Naive thymus-derived CD4-positive, alpha-beta T cell (primary cell): ENCODE measurements at places on chromosomes 4 and X. TPM values are rescaled to one million over a fixed set of nuclear protein-coding genes. Genes with fewer than 3 reads are reported as not detected.

- H3K27me3 ChIP-seq: no peaks in the 10 kb centered on the region
- H3K4me1 ChIP-seq: no peaks in the 10 kb centered on the region
- DNase-seq: no peak
- H3K27ac ChIP-seq: no peak overlapping the region
- no peaks in the 10 kb centered on the region for H3K36me3 ChIP-seq
These were observed 1217.0 kb upstream of the PRKX start for GRCh38 chrX:4930426-4930825.

GRCh38 chr4:188783175-188783574 is 643.9 kb downstream of the TRIML1 start:
- no peaks in the 10 kb centered on the region for H3K36me3 ChIP-seq
- no peak for DNase-seq
- no peak overlapping the region for H3K27ac ChIP-seq
- H3K4me1 ChIP-seq: no peaks in the 10 kb centered on the region
- H3K27me3 ChIP-seq: no peaks in the 10 kb centered on the region

The RAB40A gene
- total RNA-seq: 0.27 TPM

DNA sequence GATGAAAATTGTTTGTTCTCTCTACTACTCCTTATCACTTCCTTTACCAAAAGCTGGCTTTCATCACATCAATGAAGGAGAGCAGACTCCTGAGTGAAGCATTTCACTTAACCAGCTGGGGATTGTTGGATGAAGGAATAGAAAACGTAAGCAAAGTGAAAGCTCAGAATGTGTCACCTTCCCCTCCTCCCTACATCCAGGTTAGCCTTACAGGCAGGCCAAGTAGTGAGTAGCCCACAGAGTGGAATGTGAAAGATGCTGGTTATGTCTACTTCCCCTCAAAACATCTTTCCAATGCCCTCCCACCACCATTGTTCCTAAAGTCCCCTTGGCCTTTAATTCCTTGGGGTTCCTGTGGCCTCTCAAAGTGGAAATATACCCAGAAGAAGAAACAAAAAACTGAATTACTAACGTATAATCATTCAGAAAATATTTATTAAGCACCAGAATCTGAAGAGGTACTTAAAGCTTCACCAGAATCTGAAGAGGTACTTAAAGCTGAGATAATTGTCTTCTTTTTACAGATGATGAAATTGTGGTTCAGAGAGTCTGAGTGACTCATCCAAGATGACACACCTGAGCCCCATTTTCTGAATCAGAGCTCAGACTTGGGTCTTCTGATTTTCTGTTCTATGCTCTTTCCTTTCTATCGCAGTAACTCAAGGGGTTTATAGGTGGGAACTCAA is 6.5 kb downstream of the P2RY4 start:
- no peaks in the 10 kb centered on the region for H3K4me1 ChIP-seq
- no peak for DNase-seq
- H3K4me3 ChIP-seq: no peak overlapping the region
- no peaks in the 10 kb centered on the region for H3K36me3 ChIP-seq

DNA sequence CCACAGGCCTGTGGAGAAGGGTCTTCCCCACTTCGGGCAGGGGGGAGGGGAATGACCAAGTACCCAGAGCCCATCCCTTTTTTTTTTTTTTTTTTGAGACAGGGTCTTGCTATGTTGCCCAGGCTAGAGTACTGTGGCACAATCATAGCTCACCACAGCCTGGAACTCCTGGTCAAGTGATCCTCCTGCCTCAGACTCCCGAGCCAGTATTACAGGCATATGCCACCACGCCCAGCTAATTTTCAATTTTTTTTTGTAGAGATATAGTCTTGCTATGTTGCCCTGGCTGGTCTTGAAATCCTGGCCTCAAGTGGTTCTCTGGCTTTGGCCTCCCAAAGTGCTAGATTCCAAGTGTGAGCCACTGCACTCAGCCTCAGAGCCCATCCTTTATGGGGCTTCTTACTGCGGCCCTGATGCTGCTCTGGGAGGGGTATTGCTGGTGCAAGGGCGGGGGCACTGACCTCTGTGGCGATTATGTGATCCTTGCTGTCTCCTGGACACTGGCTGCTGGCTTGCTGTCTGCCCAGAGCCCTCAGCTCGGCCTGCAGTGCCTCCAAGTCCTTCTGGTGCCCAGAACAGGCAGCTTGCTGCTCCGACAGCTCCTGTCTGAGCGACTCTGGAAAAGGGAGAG is 32.9 kb downstream of the MED28 start:
- H3K36me3 ChIP-seq: no peaks in the 10 kb centered on the region
- no peak overlapping the region for H3K27ac ChIP-seq
- no peak overlapping the region for H3K4me3 ChIP-seq
- DNase-seq: no peak
- peaks cover 19% of the 10 kb centered on the region for H3K4me1 ChIP-seq

The TMEM31 gene
- not detected in 2 replicates for total RNA-seq

- no peak overlapping the region for H3K4me3 ChIP-seq
- no peaks in the 10 kb centered on the region for H3K27me3 ChIP-seq
- no peak for DNase-seq
- no peak overlapping the region for H3K27ac ChIP-seq
These were observed 104.1 kb downstream of the IL1RAPL2 start for GRCh38 chrX:104670051-104670450.

GRCh38 chr4:119946359-119946758 is 120.3 kb downstream of the MAD2L1 start:
- H3K27me3 ChIP-seq: no peaks in the 10 kb centered on the region
- no peaks in the 10 kb centered on the region for H3K4me1 ChIP-seq
- no peak overlapping the region for H3K4me3 ChIP-seq

The ADH6 gene
- not detected in 2 replicates for total RNA-seq

DNA sequence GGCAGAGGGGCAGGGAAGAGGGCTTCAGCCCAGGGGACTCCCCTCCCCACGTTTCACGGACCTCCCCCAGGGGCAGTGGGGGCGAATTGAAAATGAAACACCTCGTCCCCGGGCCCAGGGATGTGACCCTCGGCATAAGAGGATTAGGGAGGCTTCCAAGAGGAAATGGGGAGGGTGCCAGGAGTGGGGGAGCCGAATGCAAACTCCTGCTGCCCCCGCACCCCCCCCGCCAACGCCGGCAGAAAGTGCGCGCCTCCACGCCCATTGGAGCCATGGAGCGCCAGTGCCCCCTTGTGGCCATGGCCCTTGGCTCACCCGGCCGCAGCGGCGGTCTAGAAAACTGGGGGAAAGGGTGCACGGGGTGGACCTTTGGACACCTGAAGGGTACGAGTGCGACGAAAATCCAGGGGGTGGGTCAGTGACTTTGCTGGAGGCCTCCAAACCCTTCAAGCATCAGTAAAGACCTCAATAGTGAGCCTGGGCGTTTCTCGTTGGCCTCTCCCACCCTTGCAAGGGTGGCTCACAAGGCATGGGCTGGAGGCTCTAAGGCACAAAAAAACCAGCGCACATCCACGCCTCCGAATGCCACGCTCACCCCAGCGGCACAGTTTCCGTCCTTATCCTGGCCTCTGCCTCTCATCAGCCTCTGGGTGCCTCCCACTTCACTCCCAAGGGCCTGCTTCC is 120.8 kb upstream of the PJA1 start:
- no peaks in the 10 kb centered on the region for H3K36me3 ChIP-seq
- no peak overlapping the region for H3K4me3 ChIP-seq
- no peak overlapping the region for H3K27ac ChIP-seq
- DNase-seq: peak; percentile 10
- H3K27me3 ChIP-seq: no peaks in the 10 kb centered on the region

DNA sequence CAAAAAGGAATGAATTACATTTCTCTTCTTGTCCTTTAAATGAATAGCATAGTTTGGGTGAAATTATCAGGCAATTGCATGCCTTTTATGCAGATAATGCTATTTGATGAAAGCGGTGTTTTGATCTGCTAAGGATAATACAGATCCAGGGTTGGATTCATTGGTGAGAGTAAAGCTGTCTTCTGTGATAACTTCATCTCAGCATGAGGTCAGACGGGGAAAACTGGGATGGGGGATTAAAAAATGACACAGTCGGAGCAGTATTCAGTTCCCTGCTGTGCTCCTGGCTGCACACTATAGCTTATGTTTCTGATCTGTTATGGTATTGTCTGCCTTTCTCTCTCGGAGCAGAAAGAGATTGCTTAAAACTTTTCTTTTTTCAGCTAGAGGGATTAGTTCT is 105.9 kb upstream of the TENM3 start:
- H3K4me1 ChIP-seq: no peaks in the 10 kb centered on the region
- H3K4me3 ChIP-seq: no peak overlapping the region
- H3K36me3 ChIP-seq: no peaks in the 10 kb centered on the region
- H3K27ac ChIP-seq: no peak overlapping the region
- H3K27me3 ChIP-seq: no peaks in the 10 kb centered on the region
- no peak for DNase-seq

DNA sequence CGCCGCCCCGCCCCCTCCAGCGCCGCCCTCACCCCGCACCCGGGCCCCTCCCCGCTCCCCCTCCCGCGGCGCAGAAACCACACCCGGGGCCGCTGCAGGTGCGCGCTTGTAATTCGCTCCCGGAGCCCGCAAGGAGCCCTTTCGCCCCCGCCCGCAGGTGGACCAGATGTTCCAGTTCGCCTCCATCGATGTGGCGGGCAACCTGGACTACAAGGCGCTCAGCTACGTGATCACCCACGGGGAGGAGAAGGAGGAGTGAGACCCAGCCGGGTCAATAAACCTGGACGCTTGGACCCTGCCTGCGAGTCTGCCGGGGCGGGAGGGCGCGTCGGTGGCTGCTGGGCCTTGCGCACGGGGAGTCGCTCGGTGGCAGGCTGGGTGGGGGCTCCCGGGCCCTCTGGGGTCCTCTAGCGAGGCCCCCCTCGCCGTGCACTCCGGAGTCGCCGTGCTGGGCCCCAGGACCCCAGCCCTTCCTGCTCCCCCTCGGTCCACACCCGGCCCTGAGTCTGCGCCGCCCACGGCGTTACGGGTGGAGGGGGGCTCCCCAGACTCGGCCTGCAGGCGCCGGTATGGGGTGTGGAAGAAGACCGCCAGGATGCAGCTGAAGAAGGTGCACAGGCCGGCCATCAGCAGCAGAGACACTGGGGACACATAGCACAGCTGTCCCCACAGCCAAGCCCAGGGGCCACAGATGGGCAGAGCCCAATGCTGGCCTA is 7.1 kb downstream of the SLC49A3 start:
- H3K27ac ChIP-seq: no peak overlapping the region
- peak; percentile 47 for DNase-seq
- H3K36me3 ChIP-seq: no peaks in the 10 kb centered on the region
- H3K4me3 ChIP-seq: no peak overlapping the region
- peaks cover 4% of the 10 kb centered on the region for H3K4me1 ChIP-seq
- peaks cover 2% of the 10 kb centered on the region for H3K27me3 ChIP-seq

The SRPX gene
- not detected for total RNA-seq

GRCh38 chr4:1826531-1827350 is 29.2 kb downstream of the LETM1 start:
- H3K4me1 ChIP-seq: no peaks in the 10 kb centered on the region
- H3K27ac ChIP-seq: no peak overlapping the region
- no peak overlapping the region for H3K4me3 ChIP-seq
- peaks cover 59% of the 10 kb centered on the region for H3K36me3 ChIP-seq

The CT45A2 gene
- total RNA-seq: not detected

- H3K27me3 ChIP-seq: no peaks in the 10 kb centered on the region
- no peaks in the 10 kb centered on the region for H3K36me3 ChIP-seq
- H3K4me1 ChIP-seq: no peaks in the 10 kb centered on the region
- H3K27ac ChIP-seq: no peak overlapping the region
These were observed 47.5 kb downstream of the PTPN13 start for GRCh38 chr4:86641516-86642090.

DNA sequence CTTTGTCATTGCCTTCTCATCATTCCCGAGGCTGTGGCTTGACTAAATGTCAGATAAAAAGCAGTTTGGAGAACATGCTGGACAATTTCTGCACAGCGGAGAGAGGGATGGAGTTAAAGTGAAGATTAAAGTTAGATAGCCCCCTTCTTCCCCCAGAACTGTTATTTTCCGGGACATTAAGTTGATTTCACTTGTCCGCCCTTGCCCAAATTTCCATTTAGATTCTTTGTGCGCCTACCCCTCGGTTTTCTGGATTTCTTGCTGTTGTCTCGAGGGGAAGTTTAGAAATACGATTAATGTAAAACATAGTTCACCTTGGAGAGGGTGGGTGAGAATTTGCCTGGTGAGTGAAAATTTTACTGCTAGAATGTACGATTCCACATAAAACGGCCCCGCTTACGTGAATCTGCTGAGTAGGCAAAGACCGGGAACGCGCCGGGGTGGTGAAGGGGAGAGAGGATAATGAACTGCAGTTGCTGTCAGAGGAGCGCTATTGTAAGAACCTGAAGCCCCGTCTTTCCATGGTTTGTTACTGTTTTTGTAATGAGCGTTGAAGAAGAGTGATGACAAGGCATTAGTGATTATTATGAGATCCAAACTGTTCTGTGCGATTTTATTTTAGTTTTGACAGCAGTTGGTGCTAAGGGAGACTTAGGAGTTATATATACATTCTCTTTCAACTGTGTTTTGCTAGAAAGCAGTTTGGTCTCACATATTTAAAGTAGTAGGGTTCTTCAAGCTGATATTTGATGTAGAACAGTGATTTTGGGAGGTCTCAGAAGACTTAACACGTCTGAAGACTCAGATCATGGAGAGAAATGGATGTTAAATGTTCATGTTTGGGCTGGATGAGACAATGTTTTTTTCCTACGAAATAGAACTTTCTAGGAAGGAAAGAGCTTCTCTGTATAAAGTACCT is 73.0 kb downstream of the AFF1 start:
- peak; percentile 12 for DNase-seq
- peak overlapping the region; percentile 91 for H3K27ac ChIP-seq
- H3K27me3 ChIP-seq: no peaks in the 10 kb centered on the region
- H3K4me1 ChIP-seq: peaks cover 35% of the 10 kb centered on the region

- no peaks in the 10 kb centered on the region for H3K4me1 ChIP-seq
- no peaks in the 10 kb centered on the region for H3K27me3 ChIP-seq
- H3K27ac ChIP-seq: no peak overlapping the region
- H3K4me3 ChIP-seq: no peak overlapping the region
- H3K36me3 ChIP-seq: no peaks in the 10 kb centered on the region
These were observed 106.5 kb downstream of the ATP11C start for GRCh38 chrX:139826065-139827044.

- no peaks in the 10 kb centered on the region for H3K27me3 ChIP-seq
- H3K36me3 ChIP-seq: no peaks in the 10 kb centered on the region
- DNase-seq: no peak
These were observed 11.8 kb upstream of the PDGFC start for GRCh38 chr4:156983366-156983765.

DNA sequence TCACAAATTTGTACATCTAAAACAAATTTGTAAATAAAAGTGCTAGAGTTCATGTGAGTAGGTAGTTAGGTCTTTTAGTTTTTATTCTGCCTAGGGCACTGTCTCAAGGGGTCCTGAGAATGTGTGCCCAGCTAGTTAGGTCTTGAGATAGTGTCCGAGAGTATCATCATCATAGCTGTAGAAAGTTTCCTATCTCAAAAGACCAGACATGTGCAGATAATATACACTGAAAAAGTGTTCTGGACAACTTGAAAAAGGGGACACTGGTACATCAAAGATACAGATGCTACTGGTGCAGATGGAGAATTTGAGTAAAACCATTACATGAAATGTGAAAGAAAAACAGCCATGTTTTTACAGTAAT is 1.8 kb upstream of the ZCCHC4 start:
- H3K4me1 ChIP-seq: peaks cover 5% of the 10 kb centered on the region
- H3K4me3 ChIP-seq: no peak overlapping the region
- H3K27ac ChIP-seq: no peak overlapping the region
- no peaks in the 10 kb centered on the region for H3K36me3 ChIP-seq

The KLHL13 gene
- 1.4 TPM for total RNA-seq
